ENCODE measurements at places on chromosomes 2 and 18.
A peak's percentile ranks its signal among the peaks of the same experiment; 100 is the strongest.

DNA sequence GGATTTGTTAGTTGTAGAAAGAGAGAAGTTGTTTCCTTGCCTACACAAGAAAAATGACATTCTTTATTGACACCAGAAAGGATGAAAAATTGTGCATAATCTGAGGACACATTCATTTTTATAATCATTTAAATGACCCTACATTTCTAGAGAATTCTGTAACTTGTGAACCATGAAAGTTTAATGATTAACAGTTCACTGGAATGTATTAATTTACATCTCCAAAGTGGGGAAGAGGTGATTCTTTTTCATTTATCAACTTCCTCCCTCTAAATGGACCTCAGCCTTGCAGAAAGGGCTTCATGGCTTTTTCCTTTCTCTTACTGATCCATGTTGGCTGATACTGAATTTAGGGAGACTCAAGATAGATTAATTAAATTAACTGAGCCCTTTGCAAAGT, 565.2 kb upstream of the LINC00305 start:
- DNase-seq = no peak

DNA sequence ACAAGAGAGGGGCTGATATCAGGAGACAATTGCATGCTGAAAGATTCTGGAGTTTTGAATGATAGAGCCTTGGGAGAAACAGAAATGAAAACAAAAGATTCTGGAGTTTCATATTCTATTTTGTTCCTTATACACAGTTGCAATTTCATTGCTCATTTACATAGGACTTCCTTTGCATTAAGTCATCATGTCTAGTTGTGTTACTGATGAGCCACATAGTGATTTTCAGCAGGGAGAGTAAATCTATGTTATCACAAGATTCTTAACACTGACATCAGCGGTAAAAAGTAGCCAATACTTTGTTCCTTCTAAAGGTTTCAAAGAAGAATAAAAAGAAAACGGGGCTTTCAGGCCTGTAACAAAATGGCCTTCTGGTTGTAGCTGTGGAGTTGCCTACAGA, 7.1 kb downstream of the ADAM17 start:
- peak; percentile 65 for DNase-seq

GRCh38 chr2:121243821-121244460, 41.1 kb downstream of the TFCP2L1 start:
- DNase-seq = no peak

DNA sequence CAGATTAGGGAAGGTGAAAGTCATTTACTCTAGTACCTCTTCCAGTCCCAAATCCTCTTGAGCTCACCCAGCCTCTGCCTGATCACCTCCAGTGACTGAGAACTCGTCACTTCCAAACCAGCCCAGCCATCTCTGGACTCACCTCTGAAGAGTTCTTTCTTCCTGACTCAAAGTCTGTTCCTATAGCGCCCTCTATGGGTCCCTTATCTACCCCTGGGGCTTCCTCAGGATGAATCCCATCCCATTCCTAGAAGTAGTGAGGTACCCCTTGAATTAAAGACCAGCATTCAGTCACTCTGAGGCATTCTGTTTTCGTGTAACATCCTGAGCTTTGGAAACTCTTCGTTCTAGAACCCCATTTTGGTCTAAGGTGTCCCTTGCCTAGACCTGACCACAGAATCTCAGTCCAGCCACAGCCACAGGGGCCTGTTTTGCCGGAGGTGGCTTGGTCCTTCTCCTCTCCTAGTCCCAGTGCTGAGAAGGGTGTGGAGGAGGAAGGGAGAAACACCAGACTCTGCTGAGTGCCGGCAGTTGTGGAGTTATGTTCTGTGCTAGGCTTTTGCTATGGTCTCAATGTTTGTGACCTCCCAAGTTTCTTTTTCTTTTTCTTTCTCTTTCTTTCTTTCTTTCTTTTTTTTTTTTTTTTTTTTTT, 32.7 kb downstream of the SIX3 start:
- peak; percentile 89 for DNase-seq

- no peak for DNase-seq
Measured at GRCh38 chr2:26173776-26174482, 1.0 kb downstream of the GAREM2 start.

- no peak for DNase-seq
Measured at GRCh38 chr2:198692907-198693510, 764.7 kb downstream of the SATB2 start.
